NCI-H187 treated with DMSO at 0.1 percent for 48 hours (cell line): ENCODE measurements at places on chromosomes 2 and 18.
A peak's percentile ranks its signal among the peaks of the same experiment; 100 is the strongest.

DNA sequence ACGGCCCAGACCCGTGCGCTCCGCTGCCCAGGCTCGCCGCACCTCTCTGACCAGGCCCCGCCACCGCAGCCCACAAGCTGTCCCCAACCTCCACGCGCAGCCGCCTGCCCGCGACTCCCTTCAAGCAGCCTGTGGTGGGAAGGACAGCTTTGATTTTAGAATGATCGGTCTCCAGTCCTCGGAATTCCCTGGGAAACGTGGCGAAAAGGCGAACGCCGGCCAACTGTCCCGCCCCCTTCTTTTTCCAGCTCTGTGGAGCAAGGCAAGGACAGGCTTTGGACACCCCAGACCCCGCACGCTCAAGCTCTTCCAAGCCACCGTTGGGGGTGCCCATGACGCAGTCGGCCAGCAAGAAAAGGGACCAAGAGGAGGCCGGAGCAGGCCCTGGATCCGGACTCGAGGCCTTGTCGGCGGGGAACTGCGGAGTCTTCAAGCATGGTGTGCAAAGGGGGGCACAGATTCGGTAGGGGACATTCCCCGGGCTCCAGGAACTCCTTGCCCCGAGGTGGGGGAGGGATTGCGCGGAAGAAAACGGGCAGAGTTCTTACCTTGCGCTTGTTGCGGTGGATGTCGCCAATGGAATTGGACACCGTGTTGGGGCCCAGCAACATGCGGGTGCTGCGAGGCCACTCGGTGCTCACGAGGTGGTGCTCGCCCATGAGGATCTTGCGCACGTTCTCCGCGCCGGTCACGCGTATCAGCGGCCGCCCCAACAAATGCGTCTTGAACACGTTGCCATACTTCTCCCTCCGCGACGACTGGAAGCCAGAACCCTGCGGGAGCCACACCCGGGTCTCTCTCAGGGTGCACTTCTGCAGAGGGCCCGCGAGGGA, 4.0 kb downstream of the CYP26B1 start:
- no peak for DNase-seq

- DNase-seq: no peak
Observed at GRCh38 chr18:37393945-37394609, 171.5 kb downstream of the CELF4 start.

DNA sequence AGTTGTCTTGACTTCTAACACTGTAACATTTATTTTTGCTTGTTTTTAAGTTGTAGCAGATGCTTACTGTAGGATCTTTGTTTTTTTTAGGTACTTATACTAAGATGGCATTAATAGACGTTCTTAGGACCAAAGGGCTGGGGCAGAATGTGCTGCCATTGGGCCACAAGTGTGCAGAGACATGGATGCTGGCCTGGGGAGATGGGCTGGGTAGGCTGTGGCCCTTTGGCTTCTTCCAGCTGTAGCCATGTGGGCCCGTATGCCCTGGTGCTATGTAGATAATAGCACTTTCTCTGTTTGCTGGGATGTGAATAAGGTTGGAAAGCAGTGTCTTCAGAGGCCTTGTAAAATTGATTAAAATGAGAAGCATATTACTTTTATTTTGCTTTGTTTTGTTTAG, 18.8 kb downstream of the RAB31 start:
- no peak for DNase-seq

DNA sequence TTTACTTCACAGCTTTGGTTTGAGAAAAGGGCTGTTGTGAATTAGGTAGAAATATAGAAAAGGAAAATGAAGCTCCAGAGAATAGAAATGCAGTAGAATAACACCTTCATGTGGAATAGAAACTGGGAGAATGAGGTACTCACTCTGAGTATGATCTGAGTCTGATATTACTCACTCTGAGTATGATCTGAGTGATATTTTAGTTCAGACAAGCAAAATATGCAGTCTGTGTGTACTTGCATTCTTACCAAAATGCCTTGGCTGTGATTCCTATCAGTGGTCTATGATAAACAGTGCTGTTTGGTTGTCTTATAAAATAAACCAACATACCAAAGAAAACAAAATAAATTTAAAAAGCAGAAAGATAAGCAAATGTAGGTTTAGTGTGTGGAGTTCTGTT, 487.6 kb downstream of the THSD7B start:
- DNase-seq: no peak

DNA sequence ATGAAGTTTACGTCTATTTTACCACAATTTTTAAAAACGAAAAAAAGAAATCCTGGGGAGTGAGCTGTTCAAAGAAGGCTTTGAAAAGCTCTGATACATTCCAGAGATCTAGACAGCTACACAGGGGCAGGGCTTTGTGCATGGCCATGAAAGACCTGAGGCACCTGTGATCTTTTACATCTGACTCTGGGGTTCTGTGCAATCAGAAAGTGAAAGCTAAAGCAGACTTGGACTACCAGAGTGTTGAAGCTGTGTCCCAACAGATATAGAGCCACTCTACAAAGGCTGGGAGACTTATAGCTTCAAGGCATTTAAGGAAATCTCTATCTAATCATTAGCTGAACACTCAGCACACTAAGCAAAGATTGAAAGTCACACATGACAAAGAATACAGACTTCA, 34.1 kb downstream of the PARD6G start:
- DNase-seq: no peak

DNA sequence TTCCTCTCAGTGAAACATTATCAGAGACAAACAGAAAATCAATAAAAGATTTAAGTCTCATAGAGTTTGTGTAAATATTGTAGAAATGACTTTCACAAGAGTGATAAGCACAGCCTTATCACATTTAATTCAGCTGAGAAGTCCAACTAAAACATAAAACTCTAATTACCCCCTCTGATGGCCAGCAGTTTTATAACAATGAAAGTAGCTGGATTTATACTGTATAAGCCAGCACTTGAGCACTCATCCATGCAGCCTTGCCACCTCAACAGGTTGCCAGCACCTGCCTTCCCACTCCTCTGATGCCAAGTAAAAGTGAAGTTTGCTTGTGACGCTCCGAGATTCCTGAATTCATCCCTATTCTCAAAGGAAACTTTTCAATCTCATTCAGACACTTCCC, 103.0 kb upstream of the STK39 start:
- peak; percentile 6 for DNase-seq

- no peak for DNase-seq
Observed at GRCh38 chr2:29113027-29113686, 2.1 kb upstream of the CLIP4 start.

- DNase-seq: no peak
Observed at GRCh38 chr2:63189026-63189425, 138.4 kb downstream of the OTX1 start.

DNA sequence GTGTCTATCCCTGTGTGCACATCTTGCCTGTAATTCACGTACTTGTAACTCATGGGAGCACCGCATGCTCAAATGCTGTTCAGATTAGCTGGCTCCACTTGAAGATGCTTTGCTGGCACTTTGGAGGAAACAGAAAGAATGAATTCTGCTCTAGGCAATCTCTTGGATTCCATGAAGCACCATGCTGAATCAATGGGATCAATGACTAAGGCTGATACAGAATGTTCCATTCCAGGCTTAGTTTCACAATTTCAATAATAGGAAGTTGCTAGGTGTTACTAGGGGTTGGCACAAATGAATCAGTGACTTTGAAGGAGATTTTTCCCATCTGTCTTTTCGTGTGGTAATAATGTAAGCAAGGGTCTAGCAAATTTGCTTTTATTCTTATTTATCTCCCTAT, 328.8 kb downstream of the OSR1 start:
- DNase-seq: no peak

GRCh38 chr2:39981883-39982311, 202.8 kb upstream of the THUMPD2 start:
- DNase-seq: peak; percentile 68

DNA sequence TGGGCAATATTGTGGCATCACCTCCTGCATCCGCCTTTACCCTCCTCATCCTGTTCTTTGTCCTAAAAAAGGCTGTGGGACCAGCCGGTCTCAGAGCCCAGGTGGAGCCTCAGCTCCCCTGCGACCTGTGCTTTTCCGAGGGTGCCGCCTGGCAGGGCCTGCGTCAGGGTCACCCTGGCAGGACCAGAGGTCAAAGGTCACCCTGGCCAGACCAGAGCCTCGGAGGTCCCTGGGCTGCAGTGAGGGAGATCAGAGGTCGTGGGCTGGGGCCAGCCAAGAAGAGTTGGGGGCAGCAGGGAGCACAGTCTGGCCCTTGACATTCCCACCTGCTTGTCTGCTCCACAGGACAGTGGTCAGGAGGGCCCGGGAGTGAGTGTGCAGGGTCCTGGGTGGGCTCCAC, 31.5 kb downstream of the RBFA start:
- DNase-seq: no peak

DNA sequence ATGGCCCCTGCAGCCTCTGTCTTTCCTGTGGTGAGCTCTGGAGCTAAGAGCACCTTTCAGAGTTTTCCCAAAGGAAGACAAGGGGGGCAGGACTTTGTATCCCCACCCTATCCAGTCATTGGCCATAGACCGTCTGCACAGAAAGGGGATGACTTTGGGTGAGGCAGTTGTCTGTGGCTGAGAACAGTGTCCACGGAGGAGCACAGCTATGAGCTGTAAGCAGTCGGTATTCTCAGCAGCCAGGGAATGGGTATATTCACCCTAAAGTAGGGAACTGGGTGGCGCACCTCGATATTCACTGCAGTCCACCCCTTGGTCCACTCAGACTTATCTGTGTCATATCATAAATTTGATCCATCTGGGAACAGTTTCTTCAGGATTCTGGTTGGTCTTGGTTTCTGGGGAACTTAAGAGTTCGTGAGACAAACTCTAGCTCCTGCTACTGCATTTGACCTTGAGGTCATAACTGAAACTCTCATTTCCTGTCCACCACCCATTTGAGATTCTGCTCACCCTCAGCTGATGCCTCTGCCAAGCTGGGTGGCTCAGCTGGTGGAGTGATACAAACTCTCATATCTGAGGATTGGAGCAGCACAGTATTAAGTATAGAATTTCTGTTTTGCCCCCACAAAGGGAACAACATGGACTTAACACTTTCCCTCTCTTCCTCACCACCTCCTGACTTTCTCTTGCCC, 45.2 kb upstream of the SCG2 start:
- no peak for DNase-seq

DNA sequence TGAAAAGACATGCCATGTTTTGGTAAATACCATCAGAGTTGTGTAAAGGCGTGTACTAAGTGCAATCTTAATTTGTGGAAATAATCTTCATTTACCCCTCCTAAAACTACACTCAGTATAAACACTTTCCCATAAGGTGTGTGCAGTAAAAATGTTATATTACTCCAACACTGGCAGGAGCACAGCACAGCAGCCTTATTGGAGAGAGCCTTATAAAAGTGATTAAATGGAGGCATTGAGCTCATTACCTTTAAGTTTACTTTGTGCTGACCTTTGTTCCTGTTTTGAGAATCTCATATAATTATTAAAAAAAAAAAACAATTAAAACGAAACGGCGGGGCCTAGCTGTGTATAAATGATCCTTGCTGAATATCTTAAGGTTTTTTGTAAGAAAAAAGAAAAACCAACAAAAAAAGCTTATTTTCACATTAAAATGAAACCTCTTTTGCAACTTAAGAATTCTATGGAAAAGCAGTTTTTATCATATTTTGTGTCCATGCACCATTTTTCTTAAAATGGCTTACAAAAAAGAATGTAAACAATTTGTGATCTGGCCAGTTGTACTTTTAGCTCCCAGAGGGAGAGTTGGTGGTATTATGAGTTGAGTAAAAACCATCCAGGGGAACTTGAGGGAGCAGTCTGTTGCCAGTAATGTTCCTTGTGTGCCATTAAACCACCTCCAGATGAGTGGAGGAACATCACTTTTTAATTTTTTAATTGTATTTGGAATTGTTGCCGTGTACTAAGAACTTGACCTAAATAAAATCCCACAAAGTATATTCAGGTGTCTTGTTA, 103.4 kb downstream of the ABI2 start:
- no peak for DNase-seq

DNA sequence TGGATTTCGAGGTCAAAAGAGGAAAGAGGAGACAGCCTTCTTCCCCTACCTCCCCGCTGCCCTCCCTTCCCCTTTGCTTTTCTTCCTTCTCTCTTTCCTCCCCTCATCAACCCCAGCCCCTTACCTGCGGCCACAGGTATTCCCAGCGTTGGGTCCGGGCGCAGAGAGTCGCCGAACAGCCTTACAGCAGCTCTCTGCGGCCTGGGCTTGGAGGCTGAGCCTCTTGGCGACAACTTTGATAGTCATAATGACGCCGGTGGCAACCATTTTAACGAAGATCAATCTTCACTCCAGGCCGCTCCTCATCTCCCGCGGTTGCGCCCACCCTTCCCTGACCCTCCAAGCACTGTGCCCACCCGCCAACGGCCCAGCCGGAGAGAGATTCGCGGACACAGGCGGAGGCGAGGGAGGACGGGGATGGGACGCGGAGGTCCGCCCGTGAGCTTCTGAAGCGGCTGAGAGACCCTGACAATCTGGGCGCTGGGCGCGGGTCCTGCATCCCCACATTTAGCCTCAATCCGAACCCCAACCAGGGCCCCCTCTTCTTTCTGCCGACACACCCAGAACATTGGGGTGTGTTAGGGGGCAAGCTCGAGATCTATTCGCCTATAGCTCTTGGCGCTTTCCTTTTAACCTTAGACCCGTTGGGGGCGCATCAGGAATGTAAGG, 1.5 kb upstream of the EVX2 start:
- DNase-seq: no peak

GRCh38 chr2:218397820-218398436, 1.7 kb upstream of the CTDSP1 start:
- peak; percentile 2 for DNase-seq
